Vagina (tissue), 2 donors: ENCODE measurements at places on chromosomes 1 and 21.

GRCh38 chr1:183239220-183239742, 53.2 kb downstream of the LAMC2 start:
- DNase-seq: no peak
- no peaks in the 10 kb centered on the region for H3K27me3 ChIP-seq
- peaks cover 16% of the 10 kb centered on the region for H3K4me1 ChIP-seq
- no peaks in the 10 kb centered on the region for H3K36me3 ChIP-seq

- H3K4me1 ChIP-seq: no peaks in the 10 kb centered on the region
- no peak overlapping the region for H3K27ac ChIP-seq
- no peaks in the 10 kb centered on the region for H3K36me3 ChIP-seq
- H3K4me3 ChIP-seq: no peak overlapping the region
Observed at GRCh38 chr21:32172106-32172505, 106.7 kb downstream of the MIS18A start.

GRCh38 chr1:5755552-5756125, 236.6 kb downstream of the NPHP4 start:
- H3K27me3 ChIP-seq: no peaks in the 10 kb centered on the region
- no peak overlapping the region for H3K27ac ChIP-seq
- H3K4me1 ChIP-seq: no peaks in the 10 kb centered on the region
- no peak for DNase-seq
- no peak overlapping the region for H3K4me3 ChIP-seq

GRCh38 chr21:40976198-40977109, 129.5 kb upstream of the DSCAM start:
- DNase-seq: no peak
- no peaks in the 10 kb centered on the region for H3K36me3 ChIP-seq
- H3K4me3 ChIP-seq: no peak overlapping the region
- no peak overlapping the region for H3K27ac ChIP-seq
- H3K4me1 ChIP-seq: no peaks in the 10 kb centered on the region

- H3K27me3 ChIP-seq: no peaks in the 10 kb centered on the region
- no peak for DNase-seq
- H3K4me3 ChIP-seq: peak overlapping the region; percentile 7
- no peak overlapping the region for H3K27ac ChIP-seq
- H3K36me3 ChIP-seq: no peaks in the 10 kb centered on the region
Observed at GRCh38 chr1:84301785-84302385, 377 bp downstream of the SAMD13 start.

DNA sequence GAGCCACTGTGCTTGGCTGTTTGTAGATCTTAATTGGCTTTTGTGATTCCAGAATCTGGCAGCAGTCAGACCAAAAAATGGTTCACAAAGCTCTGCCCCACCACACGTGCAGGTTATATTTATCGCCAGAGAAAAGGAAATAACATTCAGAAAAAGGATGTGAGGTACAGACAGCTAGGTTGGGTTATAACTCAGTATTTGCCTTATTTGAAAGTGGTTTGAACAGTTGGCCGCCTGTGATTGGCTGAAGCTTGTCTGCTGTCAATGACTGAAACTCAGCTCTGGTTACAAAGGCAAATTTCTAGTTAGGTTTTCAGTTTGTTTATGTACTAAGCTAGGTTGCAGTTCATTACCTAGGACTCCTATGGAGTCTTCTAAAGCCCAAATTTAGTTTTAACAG, 9.6 kb downstream of the SH3BGR start:
- H3K27me3 ChIP-seq: no peaks in the 10 kb centered on the region
- H3K36me3 ChIP-seq: no peaks in the 10 kb centered on the region
- H3K27ac ChIP-seq: no peak overlapping the region
- no peak overlapping the region for H3K4me3 ChIP-seq
- H3K4me1 ChIP-seq: no peaks in the 10 kb centered on the region

GRCh38 chr1:224377676-224378006, 21.0 kb downstream of the CNIH4 start:
- H3K27me3 ChIP-seq: no peaks in the 10 kb centered on the region
- no peaks in the 10 kb centered on the region for H3K36me3 ChIP-seq
- no peaks in the 10 kb centered on the region for H3K4me1 ChIP-seq
- H3K27ac ChIP-seq: no peak overlapping the region
- no peak for DNase-seq

DNA sequence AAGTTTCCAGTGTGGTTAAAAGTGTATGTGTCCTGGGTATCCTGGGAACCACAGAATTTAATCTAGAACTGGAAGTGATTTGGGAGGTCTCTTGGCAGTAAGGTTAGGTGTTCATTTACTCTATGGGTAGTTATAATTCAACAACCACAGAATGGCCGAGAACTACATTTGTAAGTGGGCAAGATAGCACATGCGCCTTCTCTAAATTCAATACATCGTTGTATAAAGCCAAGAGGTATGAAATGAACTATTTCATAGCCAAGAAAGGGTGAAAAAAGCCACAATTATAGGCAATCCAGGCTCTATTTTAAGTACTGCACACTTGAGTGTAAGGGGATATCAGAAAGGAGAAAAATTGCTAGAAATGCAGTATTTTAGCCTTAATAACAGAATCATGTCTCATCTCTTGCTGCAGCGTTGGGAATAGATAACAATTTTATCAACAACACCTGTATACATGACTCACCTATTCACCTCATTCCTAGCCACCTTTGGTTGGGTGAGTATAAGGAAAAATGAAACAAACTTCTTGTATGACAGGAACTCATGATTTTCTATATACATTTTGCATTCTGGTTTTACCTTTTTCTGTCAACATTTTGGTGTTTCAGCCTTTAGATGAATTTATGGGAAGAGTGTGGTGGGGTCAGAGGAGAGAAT, 4.5 kb downstream of the SDCCAG8 start:
- H3K27me3 ChIP-seq: no peaks in the 10 kb centered on the region
- no peak overlapping the region for H3K27ac ChIP-seq
- H3K36me3 ChIP-seq: no peaks in the 10 kb centered on the region
- H3K4me3 ChIP-seq: no peak overlapping the region

- H3K27ac ChIP-seq: no peak overlapping the region
- no peaks in the 10 kb centered on the region for H3K4me1 ChIP-seq
- H3K27me3 ChIP-seq: no peaks in the 10 kb centered on the region
Observed at GRCh38 chr21:14766241-14766640, 220.1 kb upstream of the SAMSN1 start.

DNA sequence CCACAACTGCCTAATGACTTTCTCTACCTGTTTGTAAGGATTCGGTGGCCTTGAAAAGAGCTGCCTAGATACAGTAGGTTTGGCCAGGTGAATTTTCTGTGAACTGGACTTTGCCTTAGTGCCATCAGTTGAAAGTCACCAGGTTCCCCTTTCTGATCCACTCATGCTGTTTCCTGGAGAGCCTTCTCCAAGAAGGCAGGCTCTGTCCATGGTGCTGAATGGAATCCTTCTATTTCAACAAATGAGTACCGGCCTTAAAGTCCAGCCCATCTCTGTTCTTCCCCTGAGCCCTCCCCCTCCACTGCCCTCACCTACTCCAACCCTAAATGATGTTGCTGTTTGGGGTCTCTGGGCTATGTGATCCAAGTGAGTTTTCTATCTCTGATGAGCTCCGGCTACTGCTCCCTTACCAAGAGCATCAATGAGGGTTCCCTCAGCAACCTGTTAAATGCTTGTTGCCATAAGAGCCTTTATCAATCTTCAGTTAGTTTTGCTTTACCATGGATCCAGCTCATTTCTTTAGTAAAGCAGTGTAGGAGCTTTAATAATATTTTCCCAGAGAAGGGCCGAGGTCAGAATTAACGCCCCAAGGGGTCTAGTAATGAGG, 500.4 kb downstream of the PTPRU start:
- DNase-seq: no peak
- H3K27ac ChIP-seq: no peak overlapping the region
- no peaks in the 10 kb centered on the region for H3K4me1 ChIP-seq
- H3K36me3 ChIP-seq: no peaks in the 10 kb centered on the region
- H3K4me3 ChIP-seq: no peak overlapping the region

DNA sequence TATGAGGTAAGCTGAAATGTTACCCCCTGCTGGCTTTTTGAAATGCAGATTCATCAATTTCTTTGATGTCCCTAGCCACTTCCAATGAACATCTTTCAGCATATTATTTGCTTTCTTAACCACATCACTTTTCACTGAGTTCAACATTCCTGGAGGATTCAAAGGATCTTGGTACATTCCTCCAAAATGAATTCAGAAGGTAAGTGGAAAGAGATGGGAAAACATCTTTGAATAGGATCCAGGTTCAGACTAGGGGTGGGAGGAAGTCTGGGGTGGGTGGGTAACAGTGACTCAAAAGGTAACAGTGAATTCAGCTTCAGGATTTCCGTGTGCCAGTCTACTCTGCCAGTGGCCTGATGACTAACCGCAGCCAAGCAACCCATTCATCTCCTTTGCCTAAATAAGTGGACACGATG, 180.7 kb downstream of the ZC3H11B start:
- H3K4me1 ChIP-seq: no peaks in the 10 kb centered on the region
- H3K27me3 ChIP-seq: no peaks in the 10 kb centered on the region
- no peak overlapping the region for H3K27ac ChIP-seq
- no peak for DNase-seq
- no peak overlapping the region for H3K4me3 ChIP-seq

DNA sequence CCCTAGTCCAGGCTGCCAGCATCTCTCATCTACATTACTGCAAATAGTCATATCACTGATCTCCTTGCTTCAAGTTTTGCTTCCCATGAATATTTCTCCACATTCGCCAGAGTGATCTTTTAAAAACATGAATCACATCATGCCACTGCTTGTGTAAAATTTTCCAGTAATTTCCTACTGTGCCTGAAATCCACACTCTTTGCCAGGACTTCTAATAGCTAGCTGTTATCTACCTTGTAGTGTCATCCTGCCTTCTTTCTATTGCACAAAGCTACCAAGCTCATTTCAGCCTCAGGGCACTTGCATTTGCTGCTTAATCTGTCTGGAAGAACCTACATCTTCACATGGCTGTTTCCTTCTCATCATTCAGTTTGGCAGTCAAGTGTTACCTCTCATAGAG, 33.9 kb upstream of the ZNF362 start:
- no peaks in the 10 kb centered on the region for H3K36me3 ChIP-seq
- no peak overlapping the region for H3K4me3 ChIP-seq
- H3K4me1 ChIP-seq: peaks cover 10% of the 10 kb centered on the region
- no peak for DNase-seq

DNA sequence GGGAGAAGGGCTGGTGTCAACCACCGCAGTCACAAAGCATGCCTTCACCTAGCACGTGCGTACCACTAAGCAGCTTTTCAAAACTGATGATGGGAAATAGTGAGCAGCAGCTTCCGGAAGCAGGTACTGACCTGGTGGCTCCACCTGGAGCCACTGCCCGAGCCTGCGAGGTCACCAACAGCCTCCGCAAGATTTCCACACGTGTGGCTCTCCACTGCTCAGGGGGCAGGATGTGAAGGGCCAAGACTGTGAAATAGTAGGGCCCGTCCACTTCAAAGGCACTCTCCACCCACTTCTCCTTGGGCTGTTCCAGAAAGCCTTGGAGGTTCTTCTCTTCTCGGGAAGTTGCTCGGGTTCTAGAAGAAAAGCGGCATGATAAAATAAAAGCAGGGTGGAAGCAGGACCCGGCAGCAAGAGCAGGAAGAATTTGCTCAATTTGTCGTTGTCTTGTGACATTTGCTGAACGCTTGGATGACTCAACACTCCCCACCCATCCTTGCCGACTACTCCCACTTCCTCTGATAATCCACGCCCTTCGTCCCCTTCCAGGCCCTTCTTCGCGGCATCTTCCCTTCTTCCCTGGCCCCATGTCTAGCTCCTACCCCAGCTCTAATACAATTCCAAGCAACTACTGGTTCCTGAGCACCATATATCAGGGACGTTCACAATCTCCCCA, 124.9 kb upstream of the IFFO2 start:
- no peak for DNase-seq
- H3K36me3 ChIP-seq: no peaks in the 10 kb centered on the region
- H3K27me3 ChIP-seq: no peaks in the 10 kb centered on the region
- peak overlapping the region; percentile 75 for H3K27ac ChIP-seq

- no peaks in the 10 kb centered on the region for H3K36me3 ChIP-seq
- H3K4me3 ChIP-seq: no peak overlapping the region
- no peaks in the 10 kb centered on the region for H3K27me3 ChIP-seq
- DNase-seq: no peak
Observed at GRCh38 chr1:116335850-116336624, 37.0 kb upstream of the ATP1A1 start.

DNA sequence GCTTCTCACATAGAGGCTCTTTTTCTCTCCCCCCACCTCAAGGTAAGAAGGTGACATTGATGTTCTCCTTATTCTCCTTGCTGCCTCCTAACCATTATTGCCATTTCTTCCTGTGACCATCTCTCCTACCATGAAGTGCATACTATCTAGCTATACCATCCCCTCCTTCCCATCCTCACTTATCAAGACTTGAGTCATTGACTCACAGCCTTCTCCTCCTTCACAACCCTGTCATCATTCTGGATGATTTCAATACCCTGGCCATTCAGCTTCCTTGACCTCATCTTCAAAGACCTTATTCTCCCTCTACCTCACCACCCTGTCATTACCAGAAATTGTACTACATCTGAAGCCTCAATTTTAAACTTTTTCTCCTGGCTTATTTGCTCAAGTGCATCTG, 10.9 kb upstream of the HIPK1 start:
- no peaks in the 10 kb centered on the region for H3K36me3 ChIP-seq
- no peaks in the 10 kb centered on the region for H3K27me3 ChIP-seq
- DNase-seq: no peak
- no peak overlapping the region for H3K4me3 ChIP-seq

- no peak overlapping the region for H3K27ac ChIP-seq
- H3K27me3 ChIP-seq: no peaks in the 10 kb centered on the region
- H3K4me1 ChIP-seq: no peaks in the 10 kb centered on the region
- no peak for DNase-seq
- H3K36me3 ChIP-seq: no peaks in the 10 kb centered on the region
Observed at GRCh38 chr21:28148400-28149064, 844.1 kb downstream of the LTN1 start.

GRCh38 chr1:167066333-167067122, 23.6 kb downstream of the GPA33 start:
- H3K27ac ChIP-seq: no peak overlapping the region
- H3K27me3 ChIP-seq: no peaks in the 10 kb centered on the region
- no peak overlapping the region for H3K4me3 ChIP-seq
- no peaks in the 10 kb centered on the region for H3K36me3 ChIP-seq

DNA sequence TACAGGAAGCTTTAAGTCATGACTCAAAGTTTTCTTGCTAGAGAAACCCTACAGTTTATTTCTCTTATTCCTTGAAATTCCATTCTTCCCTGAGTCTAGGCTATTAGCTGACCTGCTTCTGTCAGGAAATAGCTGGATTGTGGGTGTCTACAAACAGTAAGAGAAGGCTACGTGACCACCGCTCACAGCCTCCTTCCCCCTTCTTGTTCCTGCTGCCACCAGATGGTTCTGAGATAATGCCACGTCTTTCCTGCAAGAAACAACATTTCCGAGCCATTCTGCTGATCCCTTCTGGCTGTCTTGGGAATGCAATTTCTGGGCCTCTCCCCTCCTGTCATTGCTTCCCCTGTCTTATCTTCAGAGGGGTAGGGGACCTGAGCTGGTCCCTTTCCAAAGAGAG, 128.9 kb upstream of the SGIP1 start:
- no peaks in the 10 kb centered on the region for H3K36me3 ChIP-seq
- H3K4me3 ChIP-seq: no peak overlapping the region
- H3K4me1 ChIP-seq: peaks cover 20% of the 10 kb centered on the region
